Stimulated activated CD8-positive, alpha-beta memory T cell treated with anti-CD3 and anti-CD28 coated beads, Interleukin-7, amount 100 ng/mL, for 48 hours (primary cell): ENCODE measurements at places on chromosomes 6 and 20.

DNA sequence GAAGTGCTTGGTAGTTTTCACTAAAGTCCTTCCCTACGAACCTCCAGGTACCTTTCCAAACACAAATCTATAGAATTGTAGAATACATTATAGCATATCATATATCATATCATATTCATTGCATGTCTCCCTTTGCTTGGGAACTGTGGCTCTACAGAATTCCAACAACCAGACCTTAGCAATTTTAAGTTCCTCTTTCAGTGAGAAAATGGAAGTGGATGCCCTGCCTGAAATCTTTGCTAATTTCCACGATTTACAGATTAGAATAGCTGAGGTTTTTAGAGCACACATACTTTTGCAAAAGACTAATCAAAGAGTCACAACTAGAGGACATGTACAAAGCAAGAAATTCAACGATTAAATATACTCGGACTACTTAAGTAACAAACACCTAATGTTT is 78.6 kb downstream of the TNFRSF21 start:
- no peak for DNase-seq

- no peak for DNase-seq
These were observed 27.5 kb downstream of the RSPH3 start for GRCh38 chr6:158972241-158973233.

GRCh38 chr20:60108397-60108796 is 150.2 kb downstream of the CDH26 start:
- no peak for DNase-seq

GRCh38 chr6:19298421-19298820 is 538.7 kb upstream of the ID4 start:
- DNase-seq: no peak

DNA sequence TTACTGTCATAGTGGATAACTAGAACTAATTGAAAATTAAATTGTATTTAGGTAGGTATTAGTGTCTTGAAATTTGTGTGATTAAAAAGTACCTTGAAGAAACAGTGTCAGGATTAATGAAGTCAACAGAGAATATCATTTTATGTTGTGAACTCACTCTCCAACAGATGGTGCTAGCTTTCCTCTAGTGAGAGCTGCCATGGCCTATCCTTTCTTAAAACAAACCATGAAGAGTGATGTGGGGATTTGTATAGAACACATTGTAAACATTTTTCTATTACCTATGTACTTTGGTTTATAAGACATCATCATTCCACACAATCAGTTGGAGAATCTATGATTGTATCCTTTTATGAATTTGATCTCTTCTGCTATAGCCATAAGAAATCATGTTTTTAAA is 4.8 kb upstream of the SRSF12 start:
- no peak for DNase-seq

GRCh38 chr20:24734139-24734538 is 214.9 kb upstream of the CST7 start:
- DNase-seq: no peak
